Stimulated activated CD8-positive, alpha-beta memory T cell treated with anti-CD3 and anti-CD28 coated beads, Interleukin-15, amount 100 ng/mL, for 1 hour (primary cell): ENCODE measurements at places on chromosomes 1 and 21.

GRCh38 chr1:47523835-47524215, 86.0 kb downstream of the FOXD2 start:
- no peak for DNase-seq

DNA sequence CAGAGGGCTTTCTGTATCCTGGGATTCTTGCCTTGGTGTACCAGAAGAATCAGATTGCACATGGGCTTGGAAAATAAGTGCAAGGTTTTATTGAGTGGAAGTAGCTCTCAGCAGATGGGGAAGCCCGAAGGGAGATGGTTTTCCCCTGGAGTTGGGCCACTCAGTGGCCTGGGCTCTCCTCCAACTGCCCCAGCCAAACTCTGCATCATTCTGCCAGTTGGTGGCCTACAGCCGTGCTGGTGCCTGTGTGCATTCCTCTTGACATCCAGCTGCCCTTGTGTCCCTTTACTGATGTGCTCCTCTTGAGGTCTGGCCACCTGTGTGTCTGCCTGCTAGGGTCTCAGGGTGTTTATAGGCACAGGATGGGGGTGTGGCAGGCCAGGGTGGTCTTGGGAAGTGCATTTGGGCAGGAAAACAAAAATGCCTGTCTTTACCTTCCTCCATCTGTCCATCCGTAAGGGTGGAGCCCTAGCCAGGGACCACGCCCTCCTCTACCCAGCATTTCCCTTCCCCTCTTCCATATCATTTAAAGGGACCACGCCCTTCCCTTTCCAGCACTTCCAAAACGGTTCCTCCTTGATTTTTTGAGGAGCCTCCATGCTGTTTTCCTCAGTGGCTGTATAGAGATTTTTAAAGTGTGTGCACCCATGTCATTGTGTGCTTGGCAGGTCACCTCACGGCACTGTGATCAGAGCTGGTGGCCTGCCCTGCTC, 18.9 kb downstream of the SNAP47 start:
- no peak for DNase-seq

- DNase-seq: no peak
Measured at GRCh38 chr1:23558140-23558871, 995 bp downstream of the ID3 start.

- no peak for DNase-seq
Measured at GRCh38 chr1:39648496-39648895, 9.1 kb upstream of the HEYL start.

GRCh38 chr1:153944005-153944826, 2.3 kb downstream of the DENND4B start:
- no peak for DNase-seq

- DNase-seq: no peak
Measured at GRCh38 chr1:208153386-208153785, 90.8 kb downstream of the PLXNA2 start.

DNA sequence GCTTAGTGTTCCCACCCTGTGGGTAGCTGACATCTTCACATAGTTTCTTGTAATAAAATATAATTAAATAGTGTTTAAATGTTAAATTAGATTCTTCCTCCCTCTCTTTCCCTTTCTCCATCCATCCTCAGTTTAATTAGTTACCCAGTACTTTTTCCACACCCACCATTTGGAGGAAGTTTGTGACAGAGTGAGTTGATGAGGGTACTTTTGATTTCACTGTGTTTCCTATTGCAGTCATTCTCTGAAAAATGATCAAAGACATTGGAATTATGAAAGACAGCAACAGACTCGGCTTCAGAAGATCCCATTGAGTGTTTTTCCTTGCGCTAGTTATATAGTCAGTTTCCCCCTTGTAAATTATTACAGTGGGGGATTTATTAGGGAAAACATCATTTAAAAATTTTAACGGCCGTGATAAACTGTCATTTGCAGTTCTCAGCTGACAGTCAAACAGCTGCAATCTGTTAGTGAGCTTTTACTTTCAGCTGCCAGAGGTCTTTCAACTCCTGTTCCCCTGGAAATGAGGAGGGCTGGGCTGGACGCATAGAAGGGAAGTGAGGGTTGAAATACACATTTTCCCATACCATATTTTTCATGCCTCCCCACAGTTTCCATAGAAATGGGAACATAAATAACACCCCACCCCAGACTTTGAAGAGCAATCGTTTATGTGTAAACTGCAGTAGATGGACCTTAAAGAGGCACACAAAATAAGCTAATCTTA, 61.3 kb upstream of the CACYBP start:
- DNase-seq: no peak

- no peak for DNase-seq
Measured at GRCh38 chr1:228333739-228334115, 72.9 kb downstream of the TRIM11 start.
